ENCODE measurements at places on chromosomes 3 and 15. TPM values are rescaled to one million over a fixed set of nuclear protein-coding genes. Genes with fewer than 3 reads are reported as not detected.

The P2RY1 gene
- 11.6 TPM for total RNA-seq

The FANCD2OS gene
- not detected for total RNA-seq

The RNF13 gene
- total RNA-seq = 59.7 TPM

The ATP13A5 gene
- 0.49 TPM for total RNA-seq

The HACL1 gene
- 20.9 TPM for total RNA-seq

The ONECUT1 gene
- not detected for total RNA-seq

The SIDT1 gene
- total RNA-seq = 3.7 TPM

The NPRL2 gene
- total RNA-seq = 15.2 TPM

The GLT8D1 gene
- 54.3 TPM for total RNA-seq

The EPHB3 gene
- total RNA-seq = 3.7 TPM

The CPNE9 gene
- total RNA-seq = 0.49 TPM

The GOLGA8J gene
- not detected for total RNA-seq

The ERICH6 gene
- 0.25 TPM for total RNA-seq

The PP2D1 gene
- not detected for total RNA-seq

The IL5RA gene
- total RNA-seq = 0.49 TPM

The ANKRD34C gene
- under 0.01 TPM for total RNA-seq

The ZNF654 gene
- total RNA-seq = 25.8 TPM

The INSYN1 gene
- 24.1 TPM for total RNA-seq

The SRGAP3 gene
- total RNA-seq = 74.3 TPM

The CLSTN2 gene
- 18.4 TPM for total RNA-seq

The TUBGCP4 gene
- total RNA-seq = 18.9 TPM

The TRIM42 gene
- not detected for total RNA-seq

The TKT gene
- total RNA-seq = 95.1 TPM

The CAMKV gene
- total RNA-seq = 189 TPM

The SLC6A20 gene
- 3.0 TPM for total RNA-seq

The ERC2 gene
- 58.3 TPM for total RNA-seq

The P2RY13 gene
- total RNA-seq = 1.5 TPM

The BFSP2 gene
- 0.25 TPM for total RNA-seq

The GOLGA8O gene
- under 0.01 TPM for total RNA-seq

The GRAMD2A gene
- total RNA-seq = 0.49 TPM

The DLL4 gene
- 3.4 TPM for total RNA-seq

The CSK gene
- 25.8 TPM for total RNA-seq

The SOX14 gene
- total RNA-seq = not detected

The PIGZ gene
- 3.4 TPM for total RNA-seq

The POU1F1 gene
- total RNA-seq = not detected

The CFAP44 gene
- 5.4 TPM for total RNA-seq

The TAGLN3 gene
- total RNA-seq = 105 TPM

The NPAP1 gene
- total RNA-seq = 0.49 TPM
